H54 (cell line): ENCODE measurements at places on chromosomes 5 and 9.
A peak's percentile ranks its signal among the peaks of the same experiment; 100 is the strongest.

GRCh38 chr9:114229295-114229694, 74.0 kb downstream of the COL27A1 start:
- DNase-seq: no peak

DNA sequence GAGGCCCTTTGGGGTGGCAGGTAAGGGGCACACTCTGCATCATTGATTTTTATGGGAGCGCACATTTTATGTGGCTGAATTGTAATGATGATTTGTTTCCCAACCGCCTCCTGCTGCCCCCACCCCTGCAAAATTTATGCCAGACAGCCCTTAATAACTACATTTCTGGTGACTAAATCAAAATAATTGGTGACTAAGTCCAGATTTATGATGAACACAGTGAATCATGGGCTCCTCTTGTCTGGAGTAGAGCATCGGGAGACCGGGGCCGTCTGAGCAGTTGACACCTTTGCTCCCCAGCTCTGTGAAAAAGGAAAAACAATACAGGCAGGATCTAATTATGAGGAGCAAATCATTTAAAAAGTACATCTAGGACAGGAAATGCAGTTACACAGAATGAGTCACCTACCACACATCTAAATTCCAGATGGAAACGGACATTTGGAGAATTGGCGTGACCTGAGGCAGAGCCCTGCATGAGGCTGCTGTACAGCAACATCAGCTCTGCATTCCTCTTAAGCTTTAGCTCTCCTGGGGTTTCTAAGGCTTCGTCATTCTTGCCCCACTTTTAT, 58.9 kb downstream of the DOCK2 start:
- DNase-seq: peak; percentile 61

GRCh38 chr5:127804886-127805426, 101.8 kb downstream of the CCDC192 start:
- no peak for DNase-seq

DNA sequence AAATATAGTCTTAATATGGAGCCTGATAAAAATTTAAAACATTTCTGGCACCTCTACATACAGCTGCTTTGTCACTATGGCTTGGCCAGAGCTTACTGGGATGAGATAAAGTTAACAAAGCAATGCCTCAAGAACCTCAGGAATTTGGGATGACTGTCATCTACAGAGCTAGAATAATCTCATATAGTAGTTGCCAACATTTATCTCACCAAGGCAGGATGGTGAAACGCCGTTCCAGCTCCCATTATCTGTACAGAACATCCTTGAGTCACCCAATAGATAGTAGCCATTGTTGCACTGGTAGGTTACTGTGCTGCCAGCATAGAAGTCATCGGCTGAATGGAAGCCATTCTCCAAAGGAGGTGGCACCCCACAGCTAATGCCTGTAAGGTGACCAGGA, 94.6 kb upstream of the TXNDC8 start:
- no peak for DNase-seq

DNA sequence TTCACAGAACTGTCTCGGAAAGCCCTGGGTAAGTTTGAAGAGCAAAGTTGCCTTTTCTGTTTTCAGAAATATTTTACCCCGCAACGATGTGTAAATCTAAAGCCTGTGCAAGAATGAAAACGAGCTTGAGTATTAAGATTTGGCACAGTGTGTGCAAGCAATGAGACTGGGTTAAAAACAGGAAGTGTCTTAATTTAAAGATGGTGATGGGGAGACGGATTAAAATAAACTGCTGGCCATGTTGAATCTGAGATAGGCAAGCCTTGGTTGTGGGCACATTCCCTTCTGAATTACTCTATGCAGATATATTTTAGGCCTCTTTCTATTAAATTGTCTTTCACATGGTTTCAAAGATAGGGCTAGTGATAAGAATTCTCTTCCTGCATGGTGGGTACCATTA, 294.2 kb upstream of the DMRT1 start:
- DNase-seq: no peak

DNA sequence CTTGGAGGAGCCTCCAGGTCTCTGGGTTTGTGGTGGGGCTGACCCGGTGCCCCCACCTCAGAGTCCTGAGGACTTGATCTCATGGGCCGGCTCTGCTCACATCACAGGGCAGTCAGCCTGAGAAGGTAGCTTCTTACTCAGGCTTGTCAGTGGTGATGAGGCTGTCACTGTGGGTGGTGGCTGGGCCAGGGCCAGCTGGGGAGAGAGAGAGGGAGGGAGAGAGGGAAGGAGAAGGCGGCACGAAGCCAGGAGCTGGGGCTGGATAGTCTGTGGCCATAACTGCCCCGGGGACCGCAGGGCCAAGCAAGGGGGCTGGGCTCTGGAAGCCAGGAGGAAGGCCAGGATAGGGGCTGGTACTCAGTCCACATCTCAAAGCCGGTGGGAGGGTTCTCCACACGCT, 6.5 kb downstream of the NTNG2 start:
- DNase-seq: no peak

GRCh38 chr9:108270051-108270450, 585.7 kb downstream of the ACTL7B start:
- peak; percentile 38 for DNase-seq

DNA sequence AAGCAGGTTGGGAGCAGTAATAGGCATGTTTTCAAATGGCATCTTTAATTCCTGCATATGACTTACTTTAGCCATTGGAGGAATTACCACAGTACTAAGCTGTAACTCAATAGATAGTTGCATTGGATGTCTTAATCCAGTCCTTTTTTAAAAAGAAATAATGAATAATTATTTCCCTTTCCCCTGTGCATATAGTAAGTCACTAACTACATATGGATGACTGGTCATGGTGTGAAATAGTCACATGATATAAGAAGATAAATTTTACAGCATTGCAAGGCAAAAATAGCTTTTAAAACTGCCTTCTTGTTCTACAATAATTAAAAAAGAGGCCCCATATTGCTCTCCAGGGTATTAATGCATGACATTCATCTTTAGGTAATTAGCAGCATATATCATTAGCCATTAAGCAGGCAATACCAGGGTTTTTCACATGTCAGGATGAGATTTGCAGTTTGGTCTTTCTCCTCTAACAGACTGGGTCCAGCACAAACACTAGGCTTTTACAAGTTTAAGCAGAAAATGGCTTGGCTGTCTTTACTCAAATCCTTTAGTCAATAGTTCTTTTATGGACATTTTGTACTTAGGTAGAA, 606.4 kb upstream of the RORB start:
- no peak for DNase-seq

- no peak for DNase-seq
These were observed 291.5 kb downstream of the SEC61B start for GRCh38 chr9:99513441-99514112.

DNA sequence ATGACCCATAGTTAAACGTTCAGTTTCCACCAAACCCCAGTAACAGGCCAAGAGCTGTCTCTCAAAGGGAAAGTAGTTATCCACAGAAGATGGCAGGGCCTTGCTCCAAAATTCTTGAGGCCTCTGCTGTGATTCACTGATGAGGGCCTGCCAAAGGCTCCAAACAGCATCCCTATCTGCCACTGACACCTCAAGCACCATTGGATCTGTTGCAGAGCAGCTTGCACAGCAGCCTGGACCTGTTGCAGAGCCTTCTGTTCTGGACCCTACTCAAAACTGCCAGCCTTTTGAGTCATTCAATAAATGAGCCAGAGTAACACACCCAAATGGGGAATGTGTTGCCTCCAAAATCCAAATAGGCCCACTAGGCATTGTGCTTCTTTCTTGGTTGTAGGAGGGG, 741.5 kb upstream of the RGMB start:
- DNase-seq: no peak

- no peak for DNase-seq
These were observed 172.0 kb downstream of the ROR2 start for GRCh38 chr9:91778031-91778430.

DNA sequence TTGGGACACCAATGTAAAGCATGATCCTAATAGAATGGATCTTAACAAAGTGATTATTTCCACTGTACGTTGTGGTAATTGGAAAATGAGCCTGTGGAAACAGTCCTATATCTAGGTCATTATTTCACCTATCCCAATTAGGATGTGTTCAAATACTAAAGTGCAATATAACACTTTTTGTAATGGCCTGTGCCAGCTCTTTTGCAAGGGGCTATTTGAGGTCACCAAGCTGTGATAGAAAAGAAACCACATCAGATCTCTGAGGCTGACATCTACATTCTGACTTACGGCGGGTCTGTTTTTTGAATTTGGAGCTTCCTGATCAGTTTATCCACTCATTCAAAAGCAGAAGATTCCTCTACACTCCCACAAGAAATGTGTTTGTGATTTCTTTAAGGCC, 150.0 kb downstream of the TLE1 start:
- DNase-seq: no peak

GRCh38 chr5:88474574-88474973, 205.9 kb upstream of the TMEM161B start:
- no peak for DNase-seq

GRCh38 chr9:33024126-33024965, 727 bp upstream of the DNAJA1 start:
- DNase-seq: no peak

DNA sequence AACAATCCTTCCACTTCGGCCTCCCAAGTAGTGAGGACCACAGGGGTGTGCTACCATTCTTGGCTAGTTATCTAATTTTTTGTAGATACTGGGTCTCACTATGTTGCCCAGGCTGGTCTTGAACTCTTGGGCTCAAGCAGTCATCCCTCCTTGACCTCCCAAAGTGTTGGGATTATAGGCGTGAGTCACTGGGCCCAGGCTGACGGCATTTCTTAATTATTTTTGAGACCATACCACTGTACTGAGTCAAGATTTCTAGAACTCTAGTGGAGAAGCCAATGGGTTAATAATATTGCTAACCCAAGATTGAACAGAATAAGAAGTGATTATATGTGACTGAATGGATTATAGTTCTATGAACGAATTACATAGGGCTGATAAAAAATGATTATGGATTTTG, 66.7 kb downstream of the TARS1 start:
- no peak for DNase-seq

- DNase-seq: no peak
These were observed 178.8 kb upstream of the ELL2 start for GRCh38 chr5:96140496-96140895.

- no peak for DNase-seq
These were observed 154.7 kb downstream of the FAM114A2 start for GRCh38 chr5:153883854-153884611.

- no peak for DNase-seq
These were observed 280.3 kb upstream of the CDH9 start for GRCh38 chr5:27318701-27319100.

DNA sequence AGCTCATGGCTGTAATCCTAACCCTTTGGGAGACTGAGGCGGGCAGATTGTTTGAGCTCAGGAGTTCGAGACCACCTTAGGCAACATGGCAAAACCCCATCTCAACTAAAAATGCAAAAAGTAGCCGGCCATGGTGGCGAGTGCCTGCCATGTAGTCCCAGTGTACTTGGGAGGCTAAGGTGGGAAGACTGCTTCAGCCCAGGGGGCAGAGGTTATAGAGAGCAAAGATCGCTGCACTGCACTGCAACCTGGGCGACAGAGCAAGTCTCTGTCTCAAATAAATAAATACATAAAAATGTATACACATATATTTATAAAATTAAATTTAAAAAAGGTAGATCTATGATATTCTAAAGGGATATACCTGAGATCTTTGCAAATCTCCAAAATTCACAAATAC, 19.4 kb downstream of the ZBTB5 start:
- no peak for DNase-seq

GRCh38 chr5:115309751-115310370, 13.4 kb upstream of the CCDC112 start:
- DNase-seq: no peak

DNA sequence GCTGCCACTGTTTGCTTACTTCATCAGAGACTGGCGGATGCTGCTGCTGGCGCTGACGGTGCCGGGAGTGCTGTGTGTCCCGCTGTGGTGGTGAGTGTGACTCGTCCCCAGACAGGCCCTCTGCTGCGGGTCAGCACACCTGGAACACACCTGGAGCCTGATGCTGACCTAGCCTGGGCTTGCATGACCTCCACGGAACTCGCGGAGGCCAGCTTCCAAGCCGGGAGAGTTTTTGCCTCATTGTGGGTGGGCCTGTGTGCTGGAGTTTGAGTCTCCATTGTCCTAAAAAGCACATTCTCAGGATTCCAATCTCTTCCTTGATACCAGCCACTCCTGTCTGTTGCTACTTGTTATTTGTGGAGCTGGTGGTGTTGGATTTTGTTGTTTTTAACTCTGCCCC, 28.1 kb downstream of the SLC22A4 start:
- no peak for DNase-seq

DNA sequence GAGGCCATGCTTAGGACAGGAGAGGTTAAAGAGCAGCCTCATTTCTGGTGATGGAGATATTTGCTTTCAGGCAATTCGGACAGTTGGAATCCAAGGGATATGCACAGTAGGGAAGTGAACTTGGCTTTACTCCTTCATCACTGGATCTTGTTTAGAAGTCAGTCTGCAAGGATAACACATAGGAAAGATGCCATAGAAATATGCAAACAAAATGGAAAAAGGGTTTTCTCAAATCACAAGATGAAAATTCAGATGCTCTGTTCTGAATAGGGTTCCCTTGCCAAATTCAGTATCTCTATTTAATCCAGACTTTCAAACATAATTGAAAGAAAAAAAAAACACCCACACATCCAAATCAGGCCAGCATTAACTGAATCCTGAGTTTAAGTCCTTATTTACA, 166.9 kb downstream of the MEF2C start:
- DNase-seq: no peak

- no peak for DNase-seq
These were observed 18.5 kb downstream of the COL15A1 start for GRCh38 chr9:98962181-98962560.

DNA sequence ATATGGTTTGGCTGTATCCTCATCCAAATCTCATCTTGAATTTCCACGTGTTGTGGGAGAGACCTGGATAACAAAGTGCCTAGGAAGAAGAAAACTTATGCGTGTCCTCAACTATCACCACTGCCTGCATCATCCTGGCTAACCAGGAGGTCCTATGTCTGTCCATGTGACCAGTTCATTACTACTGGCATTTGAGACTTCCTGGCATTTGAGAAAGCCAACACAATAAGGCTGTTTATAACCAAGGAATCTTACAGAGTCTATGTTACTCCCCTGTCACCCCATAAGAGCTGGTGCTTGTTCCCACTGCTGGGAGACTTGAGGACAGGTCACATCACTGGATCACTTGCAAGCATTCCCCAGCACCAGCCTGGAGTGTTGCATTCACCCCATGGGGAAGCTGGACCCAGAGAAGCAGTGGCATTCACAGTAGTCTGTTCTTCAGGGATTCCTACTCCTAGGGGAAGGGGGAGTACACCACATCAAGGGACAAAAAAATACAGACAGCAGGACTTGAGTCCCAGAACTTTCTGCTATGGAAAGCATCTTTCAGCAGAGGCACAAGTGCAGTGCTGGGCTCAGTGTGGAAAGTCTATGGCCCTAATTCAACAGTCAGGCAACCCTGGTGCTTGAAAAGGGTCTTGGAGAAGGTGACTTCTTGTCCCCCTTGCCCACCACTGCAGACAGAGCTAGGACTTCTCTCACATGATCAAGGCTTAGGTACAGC, 717.1 kb downstream of the SEMA5A start:
- DNase-seq: no peak

GRCh38 chr5:116296335-116297072, 211.7 kb downstream of the COMMD10 start:
- no peak for DNase-seq
